ENCODE measurements at places on chromosomes 5 and 9.

DNA sequence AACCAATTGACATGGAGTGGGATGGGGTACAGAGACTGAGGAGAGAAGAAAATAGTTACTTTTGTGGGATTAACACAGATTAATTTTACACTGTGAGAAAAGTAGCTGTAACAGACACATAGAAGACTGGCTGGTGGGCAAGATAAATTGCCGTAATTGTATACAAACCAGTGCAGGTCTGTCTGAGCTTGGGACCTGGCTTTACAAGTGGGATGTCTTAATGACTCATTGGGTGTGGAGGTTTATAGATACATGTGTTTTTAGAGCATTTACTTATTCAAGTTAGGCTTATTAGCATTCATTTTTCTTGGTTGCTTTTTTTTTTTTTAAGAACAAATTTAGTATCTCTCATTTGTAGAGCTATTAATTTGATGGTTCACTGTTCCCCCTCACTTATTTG is 37.5 kb downstream of the SLC44A1 start:
- no peak for DNase-seq

DNA sequence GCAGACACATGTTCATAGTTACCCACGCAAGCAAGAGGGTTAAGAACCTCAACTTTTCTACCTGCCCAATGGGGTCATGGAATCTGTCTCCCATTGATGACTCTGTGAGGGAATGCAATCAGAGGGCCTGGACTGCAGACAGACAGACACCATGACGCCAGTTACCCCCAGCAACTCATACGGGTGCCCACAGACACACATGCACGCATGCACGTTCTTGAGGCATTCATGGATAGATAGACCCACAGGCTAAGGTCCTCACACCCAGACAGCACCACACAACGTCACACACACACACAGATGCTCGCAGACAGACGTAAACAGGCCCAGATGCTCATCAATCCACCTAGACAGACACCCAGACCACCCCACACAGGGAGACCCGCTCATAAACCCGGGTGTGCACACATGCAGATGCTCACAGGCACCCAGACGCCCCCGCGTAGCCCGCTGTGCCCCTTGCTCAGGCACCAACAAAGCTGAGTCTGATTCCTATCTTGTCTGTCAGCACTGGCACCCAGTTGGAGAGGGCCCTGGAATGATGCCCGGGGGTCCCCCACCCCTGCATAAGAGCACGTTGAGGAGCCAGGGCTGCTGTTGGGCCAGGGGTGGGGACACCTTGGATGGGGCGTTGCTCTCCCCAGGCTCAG is 23.6 kb downstream of the LHX2 start:
- DNase-seq = no peak

DNA sequence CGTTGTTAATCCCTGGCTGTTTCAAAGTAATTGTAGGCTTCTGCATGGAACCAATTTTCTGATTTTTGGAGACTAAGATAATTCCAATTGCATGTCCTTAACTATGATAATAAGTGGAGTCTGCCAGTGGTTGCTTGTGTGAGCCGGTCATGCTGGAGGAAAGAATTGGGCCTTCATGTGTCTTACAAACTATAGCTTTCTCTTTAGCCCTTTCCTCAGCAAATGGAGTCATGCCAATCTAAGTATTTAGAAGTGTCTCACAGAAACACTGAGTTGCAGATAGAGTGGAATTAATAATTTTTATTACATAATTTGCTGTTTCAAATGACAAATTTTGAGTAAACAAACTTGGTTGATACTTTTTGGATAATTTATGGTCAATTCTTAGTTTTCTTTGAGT is 200.4 kb downstream of the FBXL7 start:
- DNase-seq = no peak

DNA sequence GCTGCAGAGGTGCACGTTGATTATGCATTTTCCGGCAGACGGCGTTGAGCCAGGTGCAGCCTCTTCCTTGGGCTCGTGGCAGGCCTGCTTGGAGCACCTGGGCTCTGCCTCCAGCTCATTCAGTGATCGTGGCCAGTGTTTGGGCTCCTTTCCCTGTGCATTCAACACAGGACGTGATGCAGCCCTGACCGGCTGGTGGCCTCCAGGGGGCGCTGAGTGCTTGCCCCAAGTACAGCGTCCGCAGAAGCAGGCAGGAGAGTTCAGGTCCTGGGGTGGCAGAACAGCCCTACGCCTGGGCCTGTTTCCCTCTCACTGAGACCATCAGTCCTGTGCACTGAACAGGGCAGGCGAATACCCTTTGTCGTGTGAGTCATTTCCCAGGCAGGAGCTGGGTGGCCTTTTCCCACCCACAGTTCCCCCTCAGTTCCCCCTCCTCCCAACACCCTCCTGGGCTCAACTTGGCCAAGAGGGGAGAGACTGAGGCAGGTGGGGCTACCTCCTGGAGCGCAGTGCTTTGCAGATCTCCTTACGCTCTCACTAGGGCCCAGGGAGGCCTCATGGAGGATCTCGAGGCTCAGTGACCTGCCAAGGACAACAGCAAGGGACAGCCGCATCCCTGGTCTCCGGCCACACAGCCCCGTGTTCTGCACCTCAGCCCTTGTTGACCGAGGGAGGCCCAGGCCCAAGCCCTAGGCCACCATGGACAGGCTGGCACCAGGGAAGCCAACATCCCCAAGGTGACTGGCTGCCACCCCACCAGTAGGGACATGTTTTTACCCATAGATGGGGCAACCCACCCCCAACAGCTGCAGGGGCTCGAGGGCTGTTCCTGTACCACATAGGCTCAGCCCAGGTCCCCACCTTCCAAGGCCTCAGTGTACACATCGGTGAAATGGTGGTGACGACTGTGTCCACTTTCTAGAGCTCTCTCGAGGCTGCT is 52.9 kb downstream of the LRSAM1 start:
- peak; percentile 85 for DNase-seq

- DNase-seq = no peak
Observed at GRCh38 chr9:113522858-113523257, 59.3 kb downstream of the RGS3 start.
